AG20443 (cell line): ENCODE measurements at places on chromosomes 2 and 18.
A peak's percentile ranks its signal among the peaks of the same experiment; 100 is the strongest.

- DNase-seq: no peak
Observed at GRCh38 chr2:4190548-4190947, 487.2 kb downstream of the DCDC2C start.

DNA sequence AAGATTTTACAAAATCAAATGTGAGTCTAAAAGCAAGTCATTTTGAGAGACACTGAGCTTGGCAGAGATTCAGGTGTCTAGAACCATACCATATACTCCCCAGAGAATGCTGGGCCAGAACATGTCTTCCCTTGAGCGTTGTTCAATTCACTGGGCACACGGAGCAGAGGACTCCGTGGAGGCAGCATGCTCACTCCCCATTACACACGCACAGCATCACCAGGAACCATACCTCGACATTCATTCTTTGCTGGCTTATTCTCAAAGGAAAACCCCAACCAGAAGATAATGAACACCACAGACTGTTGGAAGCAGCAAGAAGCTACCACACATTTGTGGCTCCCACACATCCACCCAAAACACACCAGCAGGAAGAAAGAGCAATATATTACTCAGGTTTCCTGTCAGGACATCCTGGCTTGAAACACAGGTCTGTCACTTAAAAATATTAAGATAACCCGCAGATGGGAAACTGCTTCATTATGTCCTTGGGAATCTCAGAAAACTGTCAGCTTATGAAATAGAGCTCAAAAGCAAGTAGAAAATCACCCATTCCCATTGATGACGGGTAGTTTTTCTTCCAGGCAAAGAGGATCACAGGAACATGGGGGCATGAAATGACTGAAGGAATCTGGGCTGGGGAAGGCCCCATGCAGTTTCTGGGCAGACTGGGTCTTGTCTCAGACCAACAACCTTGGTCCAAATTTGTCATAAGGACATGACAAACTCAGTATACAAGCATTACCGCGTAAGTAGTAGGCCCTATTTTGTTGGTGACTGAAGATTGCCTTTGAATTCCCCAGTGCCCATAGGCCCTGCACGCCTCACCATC is 46.4 kb downstream of the PCBP1 start:
- DNase-seq: no peak

DNA sequence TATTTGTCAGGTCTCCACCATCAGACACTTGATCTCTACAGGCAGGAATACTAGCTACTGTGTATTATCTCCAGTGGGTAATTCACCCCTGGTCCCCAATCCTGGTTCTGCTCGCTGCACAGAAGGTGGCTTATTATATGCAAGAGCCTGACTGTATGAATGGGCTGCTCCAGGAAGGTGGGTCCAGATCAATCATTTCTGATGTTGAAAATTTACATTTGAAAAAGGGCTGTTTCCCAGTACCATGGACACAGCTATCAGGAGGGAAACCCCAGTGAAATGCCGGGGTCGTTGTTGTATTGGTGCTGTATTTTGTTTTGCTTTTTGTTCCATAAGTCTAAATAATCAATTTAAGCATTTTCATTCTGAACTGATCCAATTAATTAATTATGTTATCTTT is 367.6 kb downstream of the RND3 start:
- DNase-seq: no peak

DNA sequence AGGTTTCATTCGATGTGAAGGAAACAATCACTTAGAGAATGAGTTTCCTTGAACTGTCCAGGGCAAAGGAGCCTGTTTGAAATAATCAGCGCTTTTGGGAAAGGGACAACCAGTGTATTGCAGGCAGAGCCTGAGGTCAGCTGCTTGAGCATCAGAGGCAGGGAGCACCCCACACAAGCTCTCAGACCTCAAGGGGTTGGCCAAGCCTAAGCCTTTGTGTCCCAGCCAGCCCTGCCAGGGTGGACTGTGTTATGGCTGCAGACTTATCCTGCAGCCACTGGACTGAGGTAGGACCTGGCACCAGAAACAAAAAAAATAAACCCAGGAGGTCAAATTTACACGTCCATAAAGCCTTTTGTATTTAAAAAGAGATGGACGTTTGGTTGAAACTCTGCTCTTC is 228.3 kb downstream of the SEPTIN10 start:
- DNase-seq: no peak

GRCh38 chr18:77118256-77119090 is 14.1 kb downstream of the MBP start:
- no peak for DNase-seq

DNA sequence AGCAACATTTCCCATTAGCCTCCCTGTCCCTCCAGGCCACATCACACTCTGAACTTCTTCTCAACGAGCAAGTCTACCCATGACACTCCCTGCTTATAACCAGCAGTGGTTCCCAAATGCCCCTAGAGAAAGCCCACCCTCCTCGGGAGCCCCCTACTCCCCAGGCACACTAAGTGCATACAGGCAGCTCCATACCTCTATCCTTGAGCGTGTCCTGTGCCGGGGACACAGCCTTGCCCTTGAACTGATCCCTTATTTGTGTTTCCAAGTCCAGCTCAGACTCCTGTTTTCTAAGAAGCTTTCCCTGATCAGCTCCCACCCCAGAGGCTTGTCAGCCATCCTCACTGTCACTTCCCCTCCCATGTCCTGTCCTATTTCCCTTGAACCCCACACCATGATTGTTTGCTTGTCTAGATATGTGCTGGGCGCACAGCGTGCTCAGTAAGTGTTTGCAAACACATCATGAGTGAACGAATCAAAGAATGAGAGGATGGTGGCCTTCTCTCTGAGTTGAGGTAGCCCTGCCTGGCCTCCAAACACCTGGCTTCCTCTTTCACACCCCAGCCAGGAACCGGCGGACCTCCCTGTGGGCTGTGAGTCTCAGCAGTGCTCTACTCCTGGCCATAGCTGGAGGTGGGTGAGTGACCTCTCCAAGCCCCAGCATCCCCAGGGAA is 2.1 kb downstream of the TEX51 start:
- no peak for DNase-seq

DNA sequence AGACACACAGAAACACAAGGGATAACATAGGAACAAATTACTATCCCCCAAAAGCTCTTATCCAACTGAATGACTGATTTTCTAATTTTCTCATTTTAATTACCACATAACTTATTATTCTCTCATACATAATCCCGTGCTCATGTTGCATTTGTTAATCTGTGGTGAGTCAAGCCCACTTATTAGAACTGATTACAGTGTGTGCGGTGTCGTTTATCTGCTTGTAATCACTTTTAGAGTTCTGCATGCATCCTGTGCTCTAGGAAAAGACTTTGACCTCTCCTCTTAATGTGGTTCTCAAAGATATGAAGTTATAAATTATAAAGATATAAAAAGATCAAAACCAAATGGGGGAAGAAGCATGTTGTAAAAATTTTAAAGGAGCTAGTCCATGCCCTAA is 29.7 kb downstream of the CNDP1 start:
- DNase-seq: no peak

DNA sequence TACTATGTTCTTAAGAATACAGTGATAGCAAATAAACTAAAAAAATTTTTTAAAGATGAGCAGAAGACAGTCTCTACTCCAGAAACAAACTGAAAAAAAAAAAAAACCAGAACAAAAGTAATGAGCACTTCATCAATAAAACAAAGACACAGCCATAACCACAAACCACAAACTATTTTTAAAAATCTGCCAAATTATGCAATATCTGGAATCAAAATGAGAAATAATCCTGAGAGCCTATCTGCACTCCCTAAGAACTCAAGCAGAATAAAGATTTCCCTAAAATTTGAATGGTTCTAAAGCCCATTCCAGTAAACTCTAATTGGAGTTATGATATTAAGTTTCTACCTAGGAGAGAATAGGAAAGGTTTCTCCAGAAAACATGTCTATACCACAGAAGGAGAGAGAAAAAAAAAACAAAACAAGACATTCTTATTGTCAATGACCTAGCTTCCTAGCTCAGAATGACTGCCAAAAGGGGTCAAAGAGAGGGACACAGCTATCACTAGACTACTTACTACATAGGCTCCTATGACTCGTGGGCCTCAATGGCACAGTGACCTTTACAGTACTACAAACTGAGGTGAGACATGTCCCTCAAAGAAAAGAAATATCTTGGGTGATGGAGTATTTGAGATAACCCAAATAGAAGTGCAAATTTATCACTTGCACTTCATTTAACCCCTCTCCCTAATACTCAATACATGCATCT is 262.8 kb downstream of the ZEB2 start:
- peak; percentile 59 for DNase-seq

- no peak for DNase-seq
Observed at GRCh38 chr2:10576456-10576855, 113.3 kb downstream of the NOL10 start.

DNA sequence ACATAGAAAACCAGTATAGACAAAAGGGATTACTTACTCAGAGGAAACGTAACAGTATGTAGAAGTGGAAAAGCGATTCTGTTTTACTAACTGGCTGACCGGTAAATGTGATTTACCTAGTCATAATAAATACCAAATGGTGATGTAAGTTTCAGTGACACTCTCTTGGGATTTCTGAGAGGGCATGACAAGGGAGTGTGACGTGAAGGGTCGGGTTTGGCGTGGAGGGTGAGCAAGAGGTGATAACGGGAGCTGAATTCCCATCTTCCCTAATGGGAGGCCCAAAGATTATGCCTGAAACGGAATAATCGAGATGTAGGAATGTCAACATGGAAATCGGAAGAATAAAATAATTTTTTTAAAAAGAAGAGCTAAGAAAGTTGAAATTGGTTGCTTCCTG is 12.7 kb upstream of the GNAL start:
- no peak for DNase-seq

DNA sequence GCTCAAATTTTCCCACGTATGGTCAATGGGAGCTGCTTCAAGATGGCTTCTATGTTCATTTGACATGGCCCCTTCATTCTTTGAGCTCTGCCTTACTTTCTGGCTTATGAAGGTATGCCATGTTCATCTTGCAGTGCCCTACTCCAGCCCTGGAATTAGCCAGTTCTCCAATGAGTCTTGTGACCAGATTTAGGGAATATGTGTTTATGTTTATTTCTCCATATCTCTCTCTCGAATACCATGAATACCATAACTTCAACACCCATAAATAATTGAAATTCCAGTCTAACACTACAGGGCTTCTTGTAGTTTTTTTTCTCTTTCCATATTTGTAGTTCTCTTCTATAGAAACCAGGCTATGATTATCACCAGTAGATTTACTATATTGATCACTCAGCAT is 39.7 kb downstream of the EPB41L5 start:
- peak; percentile 12 for DNase-seq

- no peak for DNase-seq
Observed at GRCh38 chr2:174490051-174490450, 3.2 kb upstream of the GPR155 start.

DNA sequence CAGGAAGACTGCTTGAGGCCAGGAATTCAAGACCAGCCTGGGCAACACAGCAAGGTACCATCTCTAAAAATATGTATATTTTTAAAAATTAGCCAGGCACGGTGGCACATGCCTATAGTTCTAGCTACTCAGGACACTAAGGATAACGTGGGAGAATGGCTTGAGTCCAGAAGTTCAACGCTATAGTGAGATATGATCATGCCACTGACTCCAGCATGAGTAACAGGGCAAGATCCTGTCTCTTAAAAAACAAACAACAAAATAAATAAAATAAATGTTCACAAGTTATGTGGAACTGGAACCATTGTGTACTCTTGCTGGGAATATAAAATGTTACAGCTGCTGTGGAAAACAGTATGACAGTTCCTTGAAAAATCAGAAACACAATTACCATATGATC is 47.2 kb downstream of the USP34 start:
- DNase-seq: no peak
